GM04504 (cell line): ENCODE measurements at places on chromosomes 11 and 22.

DNA sequence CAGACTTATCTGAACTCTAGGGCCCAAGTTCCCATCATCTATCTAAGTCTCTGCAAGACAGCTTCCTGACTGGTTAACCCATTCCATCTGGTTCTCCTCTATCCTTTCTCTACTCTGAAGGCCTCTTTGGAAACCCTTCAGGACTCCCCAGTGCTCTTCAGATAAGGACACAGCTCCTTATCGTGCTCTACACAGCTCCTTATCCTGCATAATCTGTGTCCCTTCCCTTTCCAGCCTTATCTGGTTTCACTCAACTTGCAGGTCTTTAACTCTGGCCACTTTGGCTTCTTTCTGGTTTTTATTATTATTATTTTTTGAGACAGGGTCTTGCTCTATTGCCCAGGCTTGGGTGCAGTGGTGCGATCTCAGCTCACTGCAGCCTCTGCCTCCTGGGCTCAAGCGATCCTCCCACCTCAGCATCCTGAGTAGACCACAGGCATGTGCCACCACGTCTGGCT lies 10.6 kb downstream of the ENDOD1 start:
- DNase-seq: no peak

DNA sequence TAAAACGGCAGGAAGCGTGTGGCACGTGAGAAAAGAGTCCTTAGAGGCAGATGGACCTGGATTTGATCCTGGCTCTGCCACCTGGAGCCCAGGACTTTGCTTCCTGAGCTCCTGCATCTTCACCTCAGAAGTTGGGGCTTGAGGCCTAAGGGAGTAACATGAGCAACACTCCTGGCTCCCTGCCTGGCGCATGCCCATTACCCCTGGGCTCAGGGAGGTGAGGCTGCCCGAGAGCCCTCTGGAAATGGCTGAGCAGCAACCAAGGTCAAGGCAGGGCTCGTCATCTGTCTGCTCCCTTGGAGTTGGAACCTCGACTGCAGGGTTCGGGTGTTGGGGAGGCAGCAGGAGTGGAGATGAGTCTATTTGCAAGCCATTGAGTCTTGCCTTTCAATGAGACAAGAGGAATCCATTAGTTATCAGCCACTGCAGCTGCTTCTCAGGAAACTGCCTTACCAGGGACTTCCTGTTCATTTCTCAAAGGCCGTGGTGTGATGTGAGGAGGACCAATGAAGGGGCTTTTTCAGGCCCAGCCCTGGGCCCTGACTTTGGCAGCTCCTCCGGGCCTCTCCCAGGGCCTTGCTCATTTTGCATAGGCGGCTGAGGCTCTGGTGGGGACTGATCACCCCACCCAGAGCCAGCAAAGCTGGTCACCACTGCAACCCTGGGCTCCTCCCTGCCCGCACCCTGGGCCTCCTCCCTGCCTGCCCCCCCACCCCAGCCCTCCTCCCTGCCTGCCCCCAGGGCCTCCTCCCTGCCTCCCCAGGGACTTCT lies 6.4 kb downstream of the FADS2 start:
- no peak for DNase-seq

GRCh38 chr11:77322506-77322905 lies 21.0 kb upstream of the GDPD4 start:
- DNase-seq: peak; percentile 53

- no peak for DNase-seq
These were observed 15.9 kb upstream of the MAPK8IP1 start for GRCh38 chr11:45869551-45869950.

GRCh38 chr11:117094776-117095175 lies 3.5 kb downstream of the SIK3 start:
- DNase-seq: no peak

DNA sequence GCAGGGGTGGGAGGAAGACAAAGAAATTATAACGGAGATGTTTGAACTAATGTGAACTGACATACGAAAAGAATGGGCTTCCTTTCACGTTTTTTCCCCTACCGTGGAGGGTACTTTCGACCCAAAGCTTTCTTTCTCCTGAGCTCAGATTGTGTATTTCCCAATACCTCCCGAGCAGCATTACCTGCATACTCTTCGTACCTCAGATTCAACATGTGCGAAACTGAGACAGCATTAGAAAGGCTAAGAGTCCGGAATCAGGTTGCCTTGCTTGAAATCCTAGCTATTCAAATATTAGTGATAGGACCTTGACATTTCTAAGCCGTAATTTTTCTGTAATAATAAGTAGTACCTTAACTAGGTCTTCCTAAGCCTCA lies 778 bp upstream of the PAK1 start:
- DNase-seq: no peak

GRCh38 chr11:134541355-134541754 lies 129.3 kb upstream of the B3GAT1 start:
- no peak for DNase-seq

DNA sequence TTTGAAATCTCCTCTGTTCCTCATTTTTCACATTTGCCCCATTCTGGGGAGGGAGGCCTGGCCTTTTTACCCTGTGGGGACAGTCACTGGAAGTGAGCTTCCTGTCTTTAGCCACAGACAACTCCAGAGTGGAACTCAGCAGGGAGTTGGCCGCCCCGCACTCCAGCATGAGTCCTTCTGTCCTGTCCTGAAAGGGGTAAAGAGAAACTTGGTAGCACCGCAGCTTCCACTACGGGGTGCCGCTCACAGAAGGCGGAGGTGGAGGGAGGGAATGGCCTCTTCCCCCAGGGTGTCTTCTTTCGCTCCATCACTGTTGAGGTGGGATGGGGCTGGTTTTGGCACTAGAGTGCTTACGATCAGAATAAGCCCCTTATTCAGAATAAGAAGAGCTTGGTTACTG lies 132.2 kb downstream of the ST3GAL4 start:
- no peak for DNase-seq

- no peak for DNase-seq
These were observed 9.9 kb downstream of the OVCH2 start for GRCh38 chr11:7696424-7696823.

DNA sequence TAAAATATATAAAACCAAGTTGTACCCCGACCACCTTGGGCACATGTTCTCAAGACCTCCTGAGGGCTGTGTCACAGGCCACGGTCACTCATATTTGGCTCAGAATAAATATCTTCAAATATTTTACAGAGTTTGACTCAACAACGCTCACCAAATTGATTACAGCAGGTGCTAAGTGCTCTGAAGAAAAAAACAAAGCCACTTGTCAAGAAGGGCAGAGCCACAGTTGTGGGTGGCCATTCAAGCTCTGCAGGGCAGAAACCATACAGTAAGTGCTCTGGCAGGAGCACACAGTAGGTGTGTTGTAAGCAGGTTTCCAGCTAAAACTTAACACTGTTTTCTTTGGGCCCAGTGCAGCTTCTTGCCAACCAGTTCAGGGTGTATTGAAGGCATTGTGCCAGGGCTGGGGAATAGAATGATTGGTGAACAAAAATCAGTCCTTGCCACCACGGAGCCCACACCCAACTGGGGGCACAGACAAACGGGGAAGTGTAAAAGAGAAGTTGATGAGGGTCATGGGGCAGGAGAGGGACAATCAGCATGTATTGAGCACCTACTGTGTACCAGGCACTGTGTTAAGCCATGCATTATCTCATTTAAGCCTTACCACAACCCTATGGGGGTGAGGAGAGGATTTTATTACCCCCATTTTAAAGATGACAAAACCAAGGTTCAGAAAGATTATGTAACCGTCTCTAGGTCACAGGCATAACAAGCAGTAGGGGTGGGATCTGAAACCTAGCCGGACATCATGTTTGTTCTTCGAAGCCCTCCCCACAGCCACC lies 18.2 kb downstream of the ARRB1 start:
- DNase-seq: no peak
